ENCODE measurements at places on chromosomes 4 and X.

- H3K36me3 ChIP-seq = no peaks in the 10 kb centered on the region
- H3K27me3 ChIP-seq = peaks cover 3% of the 10 kb centered on the region
- H3K27ac ChIP-seq = no peak overlapping the region
- no peak overlapping the region for H3K4me3 ChIP-seq
- DNase-seq = no peak
- H3K4me1 ChIP-seq = no peaks in the 10 kb centered on the region
These were observed 40.0 kb downstream of the MOSPD2 start for GRCh38 chrX:14913241-14913640.

DNA sequence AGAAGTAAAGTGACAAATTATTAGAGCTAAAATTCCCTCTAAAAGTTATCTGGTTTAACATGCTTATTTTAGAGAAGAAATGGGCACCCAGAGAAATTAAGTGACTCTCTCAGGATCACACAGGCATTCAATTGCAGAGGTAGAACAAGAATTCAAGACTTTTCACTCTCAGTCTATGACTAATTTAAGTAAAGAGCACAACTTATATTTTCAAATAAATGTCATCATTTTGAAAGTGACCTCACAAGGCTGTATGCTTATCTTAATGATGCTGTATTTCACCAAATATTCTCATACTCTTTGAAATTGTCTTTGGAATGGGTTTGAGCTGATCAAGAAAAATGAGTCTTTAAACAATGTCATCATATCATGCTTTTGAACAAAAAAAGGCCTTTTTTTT, 15.3 kb downstream of the GPR174 start:
- H3K27me3 ChIP-seq = peaks cover 2% of the 10 kb centered on the region
- no peak overlapping the region for H3K27ac ChIP-seq

DNA sequence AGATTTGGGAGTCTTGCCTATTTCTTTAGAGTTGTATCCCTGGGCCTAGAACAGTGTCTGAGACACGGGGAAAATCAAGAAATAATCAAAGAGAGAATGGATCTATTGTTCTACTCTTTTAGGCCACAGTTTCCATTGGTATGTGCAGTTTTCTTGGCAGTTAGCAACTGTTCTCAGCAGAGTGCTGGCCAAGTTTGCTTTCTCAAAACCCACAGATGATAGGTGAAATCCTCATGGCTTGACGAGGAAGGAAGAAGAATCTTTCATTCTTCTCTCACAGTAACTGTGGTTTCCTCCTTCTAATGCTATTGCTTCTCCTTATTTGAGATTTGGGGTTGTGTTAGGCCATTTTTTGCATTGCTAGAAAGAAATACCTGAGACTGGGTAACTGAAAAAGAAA, 42.2 kb downstream of the AGA start:
- no peak for DNase-seq
- no peaks in the 10 kb centered on the region for H3K36me3 ChIP-seq
- H3K27me3 ChIP-seq = no peaks in the 10 kb centered on the region
- H3K4me3 ChIP-seq = no peak overlapping the region

- no peak overlapping the region for H3K27ac ChIP-seq
- H3K27me3 ChIP-seq = no peaks in the 10 kb centered on the region
- no peak overlapping the region for H3K4me3 ChIP-seq
- no peaks in the 10 kb centered on the region for H3K4me1 ChIP-seq
- H3K36me3 ChIP-seq = peaks cover 3% of the 10 kb centered on the region
- no peak for DNase-seq
These were observed 46.1 kb downstream of the SETD7 start for GRCh38 chr4:139509727-139510410.

GRCh38 chrX:9153300-9153699, 119.4 kb upstream of the FAM9B start:
- H3K36me3 ChIP-seq = no peaks in the 10 kb centered on the region
- DNase-seq = no peak
- no peaks in the 10 kb centered on the region for H3K27me3 ChIP-seq
- no peaks in the 10 kb centered on the region for H3K4me1 ChIP-seq
- no peak overlapping the region for H3K27ac ChIP-seq
- H3K4me3 ChIP-seq = no peak overlapping the region

- H3K27me3 ChIP-seq = no peaks in the 10 kb centered on the region
- no peak overlapping the region for H3K27ac ChIP-seq
- no peaks in the 10 kb centered on the region for H3K36me3 ChIP-seq
- no peaks in the 10 kb centered on the region for H3K4me1 ChIP-seq
- DNase-seq = no peak
- no peak overlapping the region for H3K4me3 ChIP-seq
These were observed 17.3 kb downstream of the NIPAL1 start for GRCh38 chr4:48033825-48034413.

- no peak for DNase-seq
- H3K4me1 ChIP-seq = no peaks in the 10 kb centered on the region
- H3K36me3 ChIP-seq = no peaks in the 10 kb centered on the region
- no peak overlapping the region for H3K4me3 ChIP-seq
- H3K27me3 ChIP-seq = peaks cover 2% of the 10 kb centered on the region
These were observed 34.6 kb downstream of the NBDY start for GRCh38 chrX:56763556-56764152.

DNA sequence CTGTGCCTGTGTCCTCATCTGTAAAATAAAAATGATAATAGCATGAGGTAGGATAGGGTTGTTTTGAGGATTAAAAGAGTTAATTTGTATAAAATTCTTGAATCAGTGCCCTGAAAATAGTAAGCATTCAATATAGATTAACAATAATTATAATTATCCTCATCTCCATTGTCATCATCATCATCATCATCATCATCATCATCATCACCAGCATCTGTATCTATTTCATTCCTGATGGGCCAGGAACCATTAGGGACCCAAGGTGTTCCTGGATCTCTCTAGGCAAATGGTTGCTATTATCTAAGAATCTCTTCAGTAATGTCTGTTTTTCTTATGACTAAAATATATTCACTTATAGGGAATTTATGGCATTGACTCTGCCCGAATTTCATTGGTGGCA, 31.6 kb downstream of the RASSF6 start:
- DNase-seq = no peak
- no peak overlapping the region for H3K27ac ChIP-seq
- no peaks in the 10 kb centered on the region for H3K27me3 ChIP-seq
- no peaks in the 10 kb centered on the region for H3K4me1 ChIP-seq
- H3K4me3 ChIP-seq = no peak overlapping the region

DNA sequence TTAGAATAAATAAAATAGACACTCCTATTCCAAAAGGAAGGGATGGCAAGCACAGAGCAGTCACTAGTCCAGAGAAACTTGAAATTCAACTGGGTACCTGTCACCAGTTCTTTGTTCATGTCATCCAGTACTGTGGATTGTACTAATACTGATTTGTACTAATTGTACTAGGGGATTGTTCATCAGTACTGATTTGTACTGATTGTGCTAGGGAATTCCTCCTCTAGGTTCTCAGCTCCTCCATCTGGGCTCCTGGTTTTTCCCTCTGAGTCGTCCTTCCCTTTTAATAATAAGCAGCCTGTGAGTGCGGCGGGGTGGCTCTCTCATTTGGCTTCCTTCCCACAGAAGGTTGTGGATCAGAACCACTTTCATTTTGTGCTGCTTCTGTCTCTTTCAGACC, 31.0 kb upstream of the SOD3 start:
- no peak for DNase-seq
- no peaks in the 10 kb centered on the region for H3K27me3 ChIP-seq
- H3K27ac ChIP-seq = no peak overlapping the region
- no peak overlapping the region for H3K4me3 ChIP-seq
- H3K4me1 ChIP-seq = no peaks in the 10 kb centered on the region

GRCh38 chrX:12751887-12752286, 39.3 kb upstream of the PRPS2 start:
- no peak overlapping the region for H3K4me3 ChIP-seq
- no peaks in the 10 kb centered on the region for H3K36me3 ChIP-seq
- H3K27ac ChIP-seq = no peak overlapping the region
- no peaks in the 10 kb centered on the region for H3K4me1 ChIP-seq

- H3K27me3 ChIP-seq = no peaks in the 10 kb centered on the region
- peak; percentile 90 for DNase-seq
- no peaks in the 10 kb centered on the region for H3K36me3 ChIP-seq
- no peak overlapping the region for H3K27ac ChIP-seq
- H3K4me1 ChIP-seq = no peaks in the 10 kb centered on the region
These were observed 175.4 kb upstream of the FRG1 start for GRCh38 chr4:189765301-189765700.

- H3K4me3 ChIP-seq = no peak overlapping the region
- no peaks in the 10 kb centered on the region for H3K36me3 ChIP-seq
- no peaks in the 10 kb centered on the region for H3K27me3 ChIP-seq
- DNase-seq = no peak
- no peak overlapping the region for H3K27ac ChIP-seq
These were observed 2349.0 kb upstream of the TENM3 start for GRCh38 chr4:179894066-179894778.

GRCh38 chrX:7950865-7951264, 23.7 kb upstream of the PNPLA4 start:
- H3K4me1 ChIP-seq = no peaks in the 10 kb centered on the region
- H3K27me3 ChIP-seq = peaks cover 2% of the 10 kb centered on the region
- no peak overlapping the region for H3K27ac ChIP-seq
- H3K4me3 ChIP-seq = no peak overlapping the region
- DNase-seq = no peak

DNA sequence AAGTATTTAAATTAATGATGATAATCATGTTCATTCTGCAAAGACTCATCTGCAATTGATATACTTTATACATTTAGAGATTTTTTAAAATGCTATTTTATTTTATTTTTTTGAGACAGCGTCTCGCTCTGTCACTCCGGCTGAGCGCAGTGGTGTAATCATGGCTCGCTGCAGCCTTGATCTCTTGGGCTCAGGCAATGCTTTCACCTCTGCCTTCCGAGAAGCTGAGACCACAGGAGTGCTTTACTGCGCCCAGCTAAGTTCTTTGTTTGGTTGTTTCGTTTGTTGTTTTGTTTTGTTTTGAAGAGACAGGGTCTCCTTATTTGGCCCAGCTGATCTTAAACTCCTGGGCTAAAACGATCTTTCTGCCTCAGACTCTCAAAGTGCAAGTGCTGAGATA, 1541.0 kb downstream of the PCDH7 start:
- H3K36me3 ChIP-seq = no peaks in the 10 kb centered on the region
- no peak overlapping the region for H3K27ac ChIP-seq
- no peak overlapping the region for H3K4me3 ChIP-seq
- no peaks in the 10 kb centered on the region for H3K4me1 ChIP-seq
- H3K27me3 ChIP-seq = no peaks in the 10 kb centered on the region
- DNase-seq = no peak

DNA sequence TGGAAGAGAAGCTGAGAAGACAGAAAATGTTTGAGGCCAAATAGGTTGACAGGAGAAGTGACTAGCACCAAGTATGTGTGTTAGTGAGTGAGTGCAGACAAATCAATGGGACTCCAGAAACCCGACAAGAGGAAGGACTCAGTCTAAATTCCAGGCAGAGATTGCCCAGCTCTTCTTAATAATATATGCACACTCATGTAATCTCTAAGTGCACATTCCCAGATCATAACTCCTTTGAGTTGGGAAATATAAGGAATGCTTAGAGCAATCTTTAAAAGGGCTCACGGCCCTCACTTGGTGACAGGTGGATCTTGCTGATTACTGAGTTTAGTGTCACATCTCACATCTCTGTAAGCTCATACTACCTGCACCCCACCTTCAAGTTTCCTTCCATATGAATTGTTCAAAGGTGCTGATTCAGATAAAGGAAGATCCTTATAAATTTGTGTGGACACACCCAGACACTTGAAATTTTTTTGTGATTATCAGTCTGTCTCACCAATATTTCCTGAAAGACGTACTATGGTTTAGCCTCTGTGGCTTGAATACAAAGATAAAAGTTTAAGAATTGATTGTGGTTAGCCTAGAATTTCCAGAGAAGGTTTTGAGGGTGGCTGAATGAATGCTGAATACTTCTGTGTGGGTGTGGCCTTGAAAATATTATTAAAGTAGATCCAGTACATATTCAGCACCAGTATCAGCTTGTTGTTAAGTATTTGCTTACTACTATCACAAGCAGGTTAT, 205.1 kb upstream of the UGT8 start:
- no peaks in the 10 kb centered on the region for H3K36me3 ChIP-seq
- DNase-seq = no peak
- H3K4me3 ChIP-seq = no peak overlapping the region
- no peak overlapping the region for H3K27ac ChIP-seq
- no peaks in the 10 kb centered on the region for H3K4me1 ChIP-seq

GRCh38 chr4:33831442-33832066, 2412.8 kb downstream of the ARAP2 start:
- no peak for DNase-seq
- no peaks in the 10 kb centered on the region for H3K27me3 ChIP-seq
- no peak overlapping the region for H3K4me3 ChIP-seq
- H3K27ac ChIP-seq = no peak overlapping the region

DNA sequence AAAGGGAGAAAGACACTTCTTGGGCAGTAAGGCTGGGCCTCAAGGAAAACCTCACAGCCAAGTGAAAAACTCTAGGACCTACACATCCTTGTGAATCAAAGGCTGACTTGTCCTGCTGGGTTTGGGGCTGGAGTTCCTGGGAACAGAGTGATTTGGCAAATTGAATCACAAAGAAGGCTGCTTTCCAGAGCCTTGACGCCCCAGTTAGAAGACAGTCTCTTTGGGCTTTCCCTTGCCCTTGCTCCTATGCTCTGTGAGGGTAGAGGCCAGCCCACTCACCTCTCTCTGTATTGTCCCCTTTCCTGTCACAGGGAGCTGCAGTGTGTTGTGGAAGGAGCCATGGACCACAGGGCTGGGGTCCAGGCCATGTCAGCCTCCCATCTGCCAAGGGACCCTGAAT, 9.6 kb downstream of the AMER1 start:
- no peaks in the 10 kb centered on the region for H3K27me3 ChIP-seq
- no peak overlapping the region for H3K27ac ChIP-seq
- DNase-seq = no peak

GRCh38 chr4:13534344-13535063, 9.8 kb downstream of the NKX3-2 start:
- H3K36me3 ChIP-seq = no peaks in the 10 kb centered on the region
- no peak overlapping the region for H3K4me3 ChIP-seq
- peak; percentile 2 for DNase-seq
- peaks cover 6% of the 10 kb centered on the region for H3K4me1 ChIP-seq
- H3K27ac ChIP-seq = no peak overlapping the region

DNA sequence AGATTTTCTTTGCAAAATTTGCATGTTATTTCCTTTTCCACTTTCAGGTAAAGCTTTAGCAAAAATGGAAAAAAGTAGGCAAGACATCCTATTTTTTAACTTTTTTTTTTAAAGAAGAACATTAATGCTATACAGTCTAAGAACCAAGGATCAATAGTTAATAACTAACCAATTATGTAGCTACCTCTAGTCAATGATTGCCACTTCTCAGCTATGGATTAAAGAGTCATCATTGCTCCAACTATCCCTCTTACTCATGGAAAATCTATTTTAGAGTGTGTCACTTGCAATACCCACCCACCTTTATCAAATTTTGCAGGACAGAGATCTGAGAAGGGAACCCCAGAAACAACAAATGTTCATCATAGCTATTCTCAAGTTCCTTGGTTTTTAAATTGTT, 223.1 kb downstream of the ANK2 start:
- H3K36me3 ChIP-seq = no peaks in the 10 kb centered on the region
- H3K4me3 ChIP-seq = no peak overlapping the region
- H3K27me3 ChIP-seq = no peaks in the 10 kb centered on the region
- DNase-seq = no peak
- H3K4me1 ChIP-seq = peaks cover 3% of the 10 kb centered on the region
